ENCODE measurements at places on chromosomes 6 and 20. TPM values are rescaled to one million over a fixed set of nuclear protein-coding genes. Genes with fewer than 3 reads are reported as not detected.

ROS1 gene
- total RNA-seq, result 0.18 TPM

PRSS16 gene
- 4.7 TPM for total RNA-seq

NHSL1 gene
- 2.7 TPM for total RNA-seq

TGM2 gene
- 410 TPM for total RNA-seq

DNMT3B gene
- 4.6 TPM for total RNA-seq

GRM1 gene
- 0.08 TPM for total RNA-seq

GSTA2 gene
- total RNA-seq, result not detected

CAP2 gene
- total RNA-seq, result 11.7 TPM

SIM1 gene
- total RNA-seq, result not detected

ZKSCAN3 gene
- 2.1 TPM for total RNA-seq

CFAP61 gene
- total RNA-seq, result 0.45 TPM

HLA-DPA1 gene
- not detected for total RNA-seq

TMX4 gene
- total RNA-seq, result 14.4 TPM

CDH4 gene
- total RNA-seq, result 6.0 TPM

HUS1B gene
- 0.18 TPM for total RNA-seq

MYB gene
- total RNA-seq, result 0.57 TPM

CLPSL2 gene
- total RNA-seq, result not detected

CST3 gene
- 364 TPM for total RNA-seq

AMD1 gene
- 137 TPM for total RNA-seq

GNMT gene
- total RNA-seq, result not detected

PPARD gene
- total RNA-seq, result 5.5 TPM

BTN1A1 gene
- not detected for total RNA-seq

ANGPT4 gene
- 0.03 TPM for total RNA-seq
